ENCODE measurements at places on chromosomes 7 and 10. TPM values are rescaled to one million over a fixed set of nuclear protein-coding genes. Genes with fewer than 3 reads are reported as not detected.

CTBP2 gene
- 44.4 TPM for total RNA-seq

FANK1 gene
- total RNA-seq, result 1.5 TPM

RNF32 gene
- not detected for total RNA-seq

GFRA1 gene
- 16.4 TPM for total RNA-seq

ZPBP gene
- total RNA-seq, result not detected

CYP26C1 gene
- not detected for total RNA-seq

C10orf67 gene
- total RNA-seq, result not detected

GTF2I gene
- 113 TPM for total RNA-seq

HOXA7 gene
- 6.7 TPM for total RNA-seq

FAM25C gene
- total RNA-seq, result not detected

GRCh38 chr7:76280408-76280807, 22.1 kb upstream of the HSPB1 start:
- no peak for DNase-seq

DNA sequence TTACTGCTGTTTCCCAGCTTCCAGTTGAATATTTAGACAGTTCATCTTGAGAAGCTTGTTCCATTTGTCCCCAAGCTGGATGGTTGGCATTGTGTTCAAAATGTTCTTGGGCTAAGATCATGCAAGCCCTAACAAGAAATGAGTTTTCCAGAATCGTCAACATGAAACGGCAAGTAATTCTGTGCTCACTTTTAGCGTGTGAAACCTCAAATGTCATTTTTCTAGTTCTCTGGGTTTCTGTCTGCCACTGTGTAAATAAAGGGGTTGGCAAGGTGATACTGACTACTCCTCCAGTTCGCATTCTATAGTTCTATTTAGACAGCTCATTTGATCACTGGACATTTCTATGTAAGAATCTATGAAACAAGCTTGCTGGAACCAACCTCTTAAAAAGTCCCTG, 194.0 kb downstream of the AHR start:
- DNase-seq, result no peak

GRCh38 chr7:30654296-30655090, 27.8 kb downstream of the CRHR2 start:
- peak; percentile 45 for DNase-seq

DNA sequence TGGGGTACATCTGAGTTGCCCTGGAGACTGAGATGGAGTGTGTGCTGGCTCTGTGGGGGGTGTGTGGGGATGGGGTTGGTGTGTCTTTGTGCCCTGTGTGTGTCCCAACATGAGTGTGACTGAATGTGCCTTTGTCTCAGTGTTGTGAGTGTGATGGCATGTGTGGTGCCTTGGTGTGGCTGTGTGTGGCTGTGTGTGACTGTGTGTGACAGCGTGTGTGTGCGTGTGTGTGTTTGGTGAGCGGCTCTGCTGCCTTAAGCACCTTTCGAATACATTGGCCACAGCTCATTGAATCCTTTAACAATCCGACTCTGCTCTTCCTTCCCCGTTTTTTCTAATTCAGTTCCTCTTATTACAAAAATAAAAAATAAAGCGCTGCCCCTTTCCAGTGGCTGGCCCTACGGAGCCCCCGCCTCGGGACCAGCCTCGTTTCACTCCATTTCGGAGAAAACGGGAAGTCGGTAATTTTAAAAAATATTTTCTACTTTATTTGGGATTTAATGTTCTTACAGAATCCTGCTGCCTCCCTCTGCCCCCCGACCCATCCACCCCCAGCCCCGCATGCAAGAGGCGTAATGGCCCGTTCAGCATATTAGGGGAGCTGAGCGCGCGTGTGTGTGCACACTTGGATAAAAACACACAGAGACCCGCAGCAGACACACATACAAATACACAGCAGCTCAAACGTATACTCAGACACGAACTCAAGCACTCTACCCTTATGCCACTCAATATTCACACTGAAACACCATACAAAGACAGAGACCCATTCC, 35.5 kb downstream of the HIF1AN start:
- no peak for DNase-seq

DNA sequence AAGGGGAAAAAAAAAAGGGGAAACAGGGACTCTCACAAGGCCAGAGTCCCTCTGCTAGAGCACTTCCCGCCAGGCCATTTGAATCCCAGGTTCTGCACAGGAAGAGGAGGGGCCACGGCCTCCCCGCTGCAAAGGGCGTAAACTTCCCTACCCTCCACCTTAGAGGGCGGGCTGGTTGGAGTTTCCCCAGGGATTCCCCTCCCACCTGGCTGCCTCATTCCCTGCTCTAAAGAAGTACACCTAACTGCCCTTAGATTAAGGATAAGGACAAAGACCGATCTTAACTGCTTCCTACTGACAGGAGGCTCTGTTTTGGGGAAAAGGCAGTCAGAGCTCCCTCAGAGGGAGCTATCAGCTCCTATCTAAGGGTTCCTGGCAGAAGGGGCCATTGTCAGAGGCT, 102.0 kb upstream of the ARMC3 start:
- no peak for DNase-seq

DNA sequence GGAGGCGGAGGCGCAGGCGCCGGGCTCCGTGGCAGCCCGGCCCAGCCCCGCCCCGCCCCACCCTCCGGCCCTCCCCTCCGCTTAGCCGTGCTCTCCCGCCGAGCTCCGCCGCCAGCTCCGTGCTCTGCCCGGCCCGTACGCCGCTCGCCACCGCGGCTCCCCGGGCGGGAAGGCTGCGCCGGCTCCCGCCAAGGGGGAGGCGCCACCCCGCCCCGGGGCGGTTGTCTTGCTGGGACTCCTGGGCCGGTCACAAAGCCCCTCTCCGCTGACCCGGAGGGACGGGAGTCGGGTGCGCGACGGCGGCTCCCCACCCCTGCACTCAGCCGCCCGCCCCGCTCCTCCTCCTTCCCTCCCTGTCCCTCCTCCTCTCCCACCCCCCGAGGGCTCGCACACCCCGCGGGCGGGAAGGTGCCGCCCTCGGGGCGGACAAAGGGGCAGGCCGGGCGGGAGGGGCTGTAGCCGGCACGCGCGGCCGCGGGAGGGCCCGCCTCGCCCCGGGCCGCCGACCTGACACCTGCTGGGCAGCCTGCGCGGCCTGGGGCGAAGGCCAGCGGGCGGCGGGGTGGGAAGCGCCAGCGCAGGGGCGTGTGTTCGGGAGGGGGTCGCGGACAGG, 11.5 kb upstream of the SP8 start:
- no peak for DNase-seq

GRCh38 chr10:78025685-78026364, 3.5 kb downstream of the POLR3A start:
- no peak for DNase-seq

- DNase-seq, result no peak
Measured at GRCh38 chr10:96632974-96633710, 46.3 kb upstream of the TM9SF3 start.

DNA sequence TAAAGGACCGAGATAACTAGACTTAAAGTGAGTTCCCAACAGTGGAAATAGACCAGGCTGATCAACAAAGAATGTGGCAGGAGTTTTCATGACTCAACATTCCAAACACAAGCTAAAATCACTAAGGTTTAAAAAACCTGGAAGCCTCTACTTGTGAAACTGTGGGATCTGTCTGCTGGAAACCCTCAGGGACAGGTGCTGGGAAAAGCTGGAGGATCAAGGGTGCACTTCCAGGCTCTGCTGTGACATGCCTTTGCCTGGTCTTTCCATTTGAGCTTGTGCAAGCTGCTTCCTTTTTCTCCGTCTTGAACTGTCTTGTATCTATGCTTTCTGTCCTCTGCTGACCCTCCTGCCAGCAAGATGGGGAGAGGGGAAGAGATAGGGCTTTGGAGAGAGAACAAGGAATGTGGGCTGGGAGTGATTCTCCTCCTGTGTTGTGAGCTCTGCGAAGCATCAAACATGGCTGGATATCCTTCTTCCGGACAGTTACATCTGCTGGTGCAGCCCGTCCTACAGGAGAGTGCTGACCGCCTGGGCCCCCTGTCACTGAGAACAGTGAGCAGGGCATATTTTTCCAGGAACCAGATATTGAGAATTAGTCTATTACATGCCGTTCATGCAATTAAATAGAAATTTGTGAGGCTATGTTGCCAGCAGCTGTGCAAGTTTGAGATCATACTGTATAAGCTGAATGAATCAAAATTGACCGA, 25.5 kb downstream of the ARHGAP22 start:
- no peak for DNase-seq

DNA sequence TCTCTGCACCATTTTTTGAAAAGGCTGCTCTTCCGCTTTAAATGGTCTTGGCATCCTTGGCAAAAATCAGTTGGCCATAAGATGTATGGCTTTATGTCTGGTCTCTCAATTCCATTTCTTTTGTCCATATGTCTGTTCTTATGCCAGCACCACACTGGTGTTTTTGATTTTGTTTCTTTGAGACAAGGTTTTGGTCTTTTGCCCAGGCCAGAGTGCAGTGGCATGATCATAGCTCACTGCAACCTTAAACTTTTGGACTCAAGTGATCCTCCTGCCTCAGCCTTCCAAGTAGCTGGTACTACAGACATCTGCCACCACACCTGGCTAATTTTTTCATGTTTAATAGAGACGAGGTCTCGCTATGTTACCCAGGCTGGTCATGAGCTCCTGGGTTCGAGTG, 48.5 kb downstream of the ANLN start:
- no peak for DNase-seq

DNA sequence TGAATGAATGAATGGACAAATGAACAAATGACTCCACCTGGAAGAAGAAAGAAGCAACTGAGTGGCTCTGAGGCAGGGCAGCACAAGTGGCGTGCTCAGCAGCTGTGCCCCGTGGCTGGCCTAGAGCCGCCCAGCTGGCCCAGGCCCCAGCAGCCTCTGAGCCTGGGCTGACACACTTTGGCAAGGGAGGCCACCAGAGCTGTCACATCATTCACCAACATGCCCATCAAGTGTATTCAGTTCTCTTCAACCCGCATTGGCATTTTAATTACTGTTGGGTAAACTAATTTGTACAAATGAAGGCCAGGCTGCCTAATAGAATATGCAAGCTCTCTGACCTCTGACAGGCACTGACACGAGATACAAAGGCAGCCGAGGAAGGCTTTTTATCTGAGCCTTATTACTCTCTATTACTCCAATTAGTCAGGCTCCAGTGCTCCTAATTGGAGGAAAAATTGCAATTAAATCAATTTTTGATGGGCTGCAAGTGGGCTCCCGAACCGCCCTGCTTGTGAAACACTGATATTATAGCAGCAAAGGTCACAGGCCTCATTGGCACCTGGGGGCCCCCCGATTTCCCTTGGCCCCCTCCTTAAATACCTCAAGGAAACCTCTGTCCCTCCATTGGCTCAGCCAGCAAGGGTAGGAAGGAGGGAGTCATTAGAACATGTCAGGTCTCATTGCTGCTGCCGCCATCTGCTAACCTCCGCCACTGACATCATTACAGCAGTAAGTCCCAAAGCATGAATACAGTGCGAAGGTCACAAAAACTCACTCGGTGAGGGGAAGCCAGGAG, 41.9 kb downstream of the DPCD start:
- no peak for DNase-seq

GRCh38 chr7:3494947-3495346, 193.9 kb downstream of the SDK1 start:
- no peak for DNase-seq

DNA sequence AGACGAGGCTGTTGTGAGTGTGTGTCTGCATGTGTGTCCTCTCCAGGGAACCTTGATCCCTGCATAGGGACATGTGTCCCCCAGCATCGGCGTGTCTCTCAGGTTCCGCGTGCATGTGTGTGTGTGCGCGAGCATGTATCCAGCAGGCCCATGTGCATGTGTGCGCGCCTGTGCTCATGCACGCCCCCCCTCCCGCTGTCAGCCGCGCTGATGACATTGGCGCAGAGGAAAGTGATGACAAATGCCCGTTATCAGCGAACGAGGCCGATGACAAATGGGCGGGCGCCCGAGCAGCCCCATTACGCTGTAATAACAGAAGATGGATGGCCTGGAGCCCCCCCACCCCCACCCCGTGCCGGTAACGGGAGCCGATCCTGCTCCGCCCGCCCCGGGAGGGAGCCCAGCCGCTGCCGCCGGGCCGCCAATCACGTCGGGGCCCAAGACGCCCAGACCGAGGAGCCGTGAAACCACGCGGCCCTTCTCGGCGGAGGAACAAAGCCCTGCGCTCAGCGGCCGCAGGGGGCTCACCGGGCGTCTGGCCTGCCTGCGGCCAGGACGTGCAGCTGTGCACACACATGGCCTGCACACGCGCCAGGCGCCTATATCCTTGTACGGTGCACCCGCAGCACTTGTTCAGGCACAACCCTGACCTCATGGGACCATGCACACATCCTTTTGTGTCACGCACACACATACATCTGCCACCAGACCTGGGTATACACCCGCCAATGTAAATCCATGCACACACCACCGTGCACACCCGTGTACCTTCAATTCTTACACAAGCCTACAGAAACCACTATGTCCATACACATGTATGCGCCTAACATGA, 21.5 kb downstream of the POLL start:
- peak; percentile 77 for DNase-seq

GRCh38 chr10:77592946-77593636, 44.5 kb downstream of the KCNMA1 start:
- peak; percentile 87 for DNase-seq

DNA sequence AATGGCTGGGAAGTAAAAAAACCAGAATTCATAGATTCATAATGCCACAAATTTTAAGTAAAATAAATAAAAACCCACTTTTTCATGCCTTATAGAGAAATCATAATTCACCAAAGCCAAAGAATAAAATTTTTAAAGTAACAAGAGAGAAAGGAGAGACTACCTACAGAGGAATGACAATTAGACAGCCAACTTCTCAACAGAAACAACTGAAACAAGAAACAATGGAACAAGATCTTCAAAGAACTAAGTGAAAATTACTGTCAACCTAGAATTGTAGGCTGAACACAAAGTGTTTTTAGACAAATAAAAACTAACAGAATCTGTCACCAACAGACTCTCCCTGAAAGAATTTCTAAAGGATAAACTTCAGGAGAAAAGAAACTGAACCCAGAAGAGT, 15.6 kb upstream of the KCNMA1 start:
- no peak for DNase-seq

DNA sequence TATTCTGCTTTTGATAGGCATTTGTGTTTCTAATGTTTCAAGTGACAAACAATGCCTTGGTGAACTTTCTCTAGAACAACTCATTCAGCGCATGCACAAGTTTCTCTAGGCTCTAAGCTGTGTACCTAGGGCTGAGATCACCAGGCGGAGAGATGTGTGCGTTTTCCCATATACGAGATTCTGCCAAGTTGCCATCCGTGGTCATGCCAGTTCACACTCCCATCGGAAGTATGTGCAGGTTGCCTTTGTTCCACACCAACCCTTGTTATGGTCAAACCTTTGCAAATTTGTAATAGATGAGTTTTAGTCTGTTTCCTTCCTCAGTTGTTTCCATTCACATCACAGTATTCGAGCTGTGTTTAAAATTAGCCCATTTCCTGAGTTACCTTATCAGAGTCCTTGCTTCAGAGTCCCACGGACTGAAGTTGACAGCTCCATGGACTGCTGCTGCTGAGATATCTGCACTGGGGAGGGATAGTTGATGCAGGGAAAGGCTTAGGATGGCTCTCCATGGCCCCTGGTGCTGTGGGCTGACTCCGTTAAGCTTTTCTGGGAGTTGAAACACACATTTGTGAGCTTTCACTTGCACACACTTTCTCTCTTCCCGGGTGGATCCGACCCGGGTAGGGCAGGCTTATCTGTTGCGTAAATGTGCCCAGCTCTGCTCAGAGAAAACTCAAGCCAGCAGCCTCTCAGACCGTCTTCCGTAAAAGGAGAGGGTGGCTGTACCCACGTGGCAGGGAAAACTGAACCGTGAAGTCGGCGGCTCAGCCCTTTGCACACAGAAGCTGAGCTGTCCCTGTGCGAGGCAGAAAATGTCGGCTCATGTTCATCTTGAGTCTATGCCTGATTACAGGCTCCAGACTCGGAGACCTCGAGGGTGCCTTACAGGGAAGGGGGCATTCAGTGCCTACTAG, 49.4 kb downstream of the HK1 start:
- peak; percentile 91 for DNase-seq
